ENCODE measurements at places on chromosomes 6 and 20.

DNA sequence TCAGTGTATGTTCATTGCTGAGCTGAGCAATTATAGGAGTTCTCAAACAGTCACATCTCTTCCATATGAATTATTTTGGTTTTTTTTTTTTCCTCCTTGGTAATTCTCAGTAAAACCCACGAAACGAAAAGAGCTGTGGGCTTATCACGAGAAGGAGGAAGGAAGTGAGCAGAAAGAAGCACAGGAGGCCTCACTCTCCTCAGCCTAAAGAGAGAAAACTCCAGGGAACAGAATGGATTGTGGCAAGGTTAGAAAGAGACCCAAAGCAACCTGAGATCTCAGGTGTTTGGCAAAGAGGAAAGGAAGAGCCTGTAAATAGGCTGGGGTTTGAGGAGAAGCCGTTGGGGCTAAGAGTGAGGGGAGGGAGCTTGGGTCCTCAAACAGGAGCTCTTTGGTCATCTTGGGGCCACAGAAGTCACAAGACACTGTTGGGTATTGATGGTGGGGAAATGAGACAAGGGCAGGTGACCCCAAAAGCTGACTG is 67.8 kb upstream of the CITED2 start:
- no peak for DNase-seq

- no peak for DNase-seq
These were observed 59.5 kb upstream of the MBOAT1 start for GRCh38 chr6:20271818-20272217.

DNA sequence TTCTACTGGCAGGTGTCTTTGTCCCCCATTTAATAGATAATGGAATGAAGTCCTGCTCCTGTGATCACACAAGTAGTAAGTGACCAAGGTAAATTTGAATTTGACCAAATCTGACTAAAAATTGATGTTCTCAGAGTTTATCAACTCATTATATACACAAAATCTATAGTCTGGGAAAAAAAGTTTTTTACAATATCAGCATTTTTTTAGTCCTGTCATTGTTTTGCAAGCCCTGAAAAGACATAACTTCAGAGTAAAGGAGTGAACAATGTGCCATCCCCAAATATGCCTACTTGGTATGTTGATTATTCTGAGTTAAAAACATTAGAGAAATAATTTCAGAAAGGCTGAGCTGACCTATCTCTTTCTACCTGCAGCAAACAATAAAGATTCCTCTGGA is 114.2 kb downstream of the C6orf58 start:
- no peak for DNase-seq

DNA sequence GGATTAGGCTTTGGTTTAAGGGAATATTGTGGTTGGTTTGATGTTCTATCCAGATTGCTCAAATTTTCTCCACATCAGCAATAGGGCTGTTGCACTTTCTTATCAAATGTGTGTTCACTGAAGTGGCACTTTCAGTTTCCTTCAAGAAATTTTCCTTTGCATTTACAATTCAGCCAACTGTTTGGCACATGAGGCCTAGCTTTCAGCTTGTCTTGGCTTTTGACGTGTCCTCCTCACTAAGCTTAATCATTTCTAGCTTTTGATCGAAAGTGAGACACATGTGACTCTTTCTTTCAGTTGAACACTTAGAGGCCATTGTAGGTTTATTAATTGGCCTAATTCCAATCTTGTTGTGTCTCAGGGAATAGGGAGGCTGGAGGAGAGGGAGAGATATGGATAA is 104.8 kb downstream of the FLRT3 start:
- no peak for DNase-seq

DNA sequence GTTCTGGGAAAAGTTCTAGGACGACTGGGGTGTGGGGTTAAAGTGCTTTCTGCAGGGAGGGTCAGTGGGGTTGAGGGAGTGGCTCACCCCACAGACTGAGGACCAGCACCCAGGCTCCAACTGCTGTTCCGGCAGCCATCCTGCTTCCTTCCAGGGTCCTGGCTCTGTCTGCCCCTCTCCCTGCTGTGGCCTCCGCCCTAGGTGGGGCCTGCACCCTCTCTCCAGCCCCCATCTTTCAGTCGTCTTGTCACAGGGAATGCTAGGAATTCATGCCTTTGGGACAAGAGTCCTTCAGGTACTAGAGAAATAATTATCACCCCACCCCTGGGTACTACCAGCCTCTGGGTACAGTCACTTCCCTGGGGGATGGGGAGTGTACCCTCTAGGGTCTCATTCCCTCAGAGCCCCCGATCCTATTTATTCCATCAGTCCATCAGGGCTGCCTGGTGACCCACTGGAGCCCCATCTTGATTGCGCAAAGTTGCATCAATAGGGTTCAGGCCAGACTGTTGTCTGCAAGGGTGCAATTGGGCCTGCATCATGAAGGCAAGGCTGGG is at the start of gene AGER:
AGER (minus strand) TSS at position 170 of the 557 bp plus-strand sequence; CDS start at position 139, 31 bp downstream.
- DNase-seq: no peak

DNA sequence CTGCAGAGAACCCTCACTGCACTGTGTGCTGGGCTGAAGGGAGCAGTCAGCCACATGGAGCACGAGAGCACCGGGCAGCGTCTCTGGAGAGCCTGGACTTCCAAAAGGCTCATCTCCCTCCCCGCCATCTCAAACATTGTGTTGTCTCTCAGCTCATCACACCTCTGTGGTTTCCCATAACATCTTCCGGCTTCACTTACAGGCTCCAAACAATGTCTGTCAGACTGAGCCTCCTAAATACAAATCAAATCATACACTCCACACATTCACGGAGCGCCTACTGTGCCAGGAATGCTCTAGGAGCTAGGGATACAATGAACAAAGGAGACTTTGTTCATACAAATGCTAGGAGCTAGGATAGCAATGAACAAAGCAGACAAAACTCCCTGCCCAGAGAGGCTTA is 398.0 kb downstream of the RNGTT start:
- no peak for DNase-seq

DNA sequence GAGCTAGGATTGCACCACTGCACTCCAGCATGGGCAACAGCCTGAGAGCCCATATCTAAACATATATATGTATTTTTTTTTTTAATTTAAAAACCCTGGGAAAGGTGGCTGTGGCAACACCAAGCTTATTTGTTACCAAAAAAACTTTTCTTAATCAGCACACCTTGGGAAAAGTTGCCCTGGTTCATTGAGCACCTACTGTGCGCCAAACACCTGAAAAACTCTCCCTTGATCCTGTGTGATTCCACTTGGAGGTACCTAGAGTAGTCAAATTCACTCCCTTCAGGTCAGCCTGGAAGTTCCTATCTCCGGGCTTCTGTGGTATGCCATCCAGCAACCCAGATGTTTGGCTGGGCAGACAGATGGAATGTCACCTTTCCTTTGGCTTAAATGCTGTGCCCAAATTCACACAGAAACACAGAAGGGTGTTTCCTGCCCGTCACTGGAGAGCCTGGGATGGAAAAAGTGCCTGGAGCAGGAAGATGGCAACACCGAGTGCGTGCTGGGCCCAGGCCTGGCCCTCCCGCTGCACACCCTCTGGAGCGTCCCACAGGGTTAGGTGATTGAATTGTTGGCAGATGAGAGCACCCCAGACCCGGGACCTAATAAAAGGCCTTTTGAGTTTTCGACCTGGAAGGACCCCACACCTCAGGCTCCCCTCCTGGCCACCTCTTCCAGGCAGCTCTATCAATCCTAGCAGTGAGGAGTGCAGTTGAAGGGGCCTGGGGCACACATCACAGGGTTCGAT is 337.5 kb downstream of the ZFAND3 start:
- no peak for DNase-seq

GRCh38 chr6:72425003-72425681 is 196.7 kb upstream of the KCNQ5 start:
- no peak for DNase-seq

DNA sequence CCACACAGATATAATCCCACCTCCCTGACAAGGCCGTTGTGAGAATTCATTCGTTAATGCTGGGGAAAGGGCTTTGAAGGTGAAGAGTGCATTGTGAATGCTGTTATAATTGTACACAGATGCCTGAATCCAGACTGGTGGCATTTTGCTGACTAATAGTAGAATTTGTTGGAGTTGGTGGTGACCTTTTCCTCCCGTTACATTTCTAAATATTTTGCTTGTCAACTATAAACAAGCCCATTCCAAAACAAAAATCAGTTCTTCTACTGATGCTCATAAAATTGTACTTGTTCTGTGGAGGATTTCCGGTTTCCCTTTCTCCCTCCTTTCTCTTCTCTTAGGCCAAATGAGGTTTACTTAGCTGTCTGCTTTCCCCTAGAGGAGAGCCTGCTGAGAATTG is 253.1 kb upstream of the SUPT3H start:
- no peak for DNase-seq

DNA sequence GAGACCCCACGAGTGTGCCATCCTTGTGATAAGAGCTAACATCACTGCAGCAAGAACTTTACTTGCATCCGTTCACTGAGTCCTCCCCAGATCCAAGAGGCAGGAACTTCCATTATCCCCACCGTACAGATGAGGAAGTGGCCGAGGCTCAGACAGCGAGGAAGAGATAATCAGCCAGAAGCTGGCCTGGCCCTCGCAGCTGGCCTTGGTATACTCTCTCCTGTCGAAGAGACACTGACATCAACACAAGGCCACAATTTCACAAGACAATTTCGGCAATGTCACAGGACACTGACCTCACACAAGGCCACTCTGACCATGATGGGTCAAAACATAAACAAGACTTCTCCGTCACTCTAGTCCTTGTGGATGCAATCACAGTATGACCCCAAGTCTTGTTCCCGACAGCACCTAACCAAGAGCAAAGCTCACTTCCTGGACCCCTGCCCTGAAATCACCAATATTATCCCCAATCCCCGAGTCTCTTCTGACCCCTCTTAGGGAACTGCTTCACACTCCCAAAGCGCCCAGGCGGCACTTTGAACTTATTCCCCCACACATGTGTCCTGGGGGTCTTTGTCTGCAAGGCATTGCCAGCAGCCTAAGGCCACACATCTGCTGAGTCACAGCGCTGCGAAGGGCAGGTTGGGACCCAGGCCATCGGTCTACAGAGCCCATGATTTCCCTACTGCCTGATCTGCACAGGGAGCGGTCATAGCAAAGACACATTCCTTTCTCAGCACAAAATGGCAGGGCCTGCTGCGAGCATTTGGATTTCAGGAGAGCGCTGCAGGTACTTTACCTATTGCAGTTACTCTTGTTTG is 14.8 kb upstream of the VAPB start:
- no peak for DNase-seq

- no peak for DNase-seq
These were observed 46.9 kb upstream of the TRIM26 start for GRCh38 chr6:30260036-30260504.

DNA sequence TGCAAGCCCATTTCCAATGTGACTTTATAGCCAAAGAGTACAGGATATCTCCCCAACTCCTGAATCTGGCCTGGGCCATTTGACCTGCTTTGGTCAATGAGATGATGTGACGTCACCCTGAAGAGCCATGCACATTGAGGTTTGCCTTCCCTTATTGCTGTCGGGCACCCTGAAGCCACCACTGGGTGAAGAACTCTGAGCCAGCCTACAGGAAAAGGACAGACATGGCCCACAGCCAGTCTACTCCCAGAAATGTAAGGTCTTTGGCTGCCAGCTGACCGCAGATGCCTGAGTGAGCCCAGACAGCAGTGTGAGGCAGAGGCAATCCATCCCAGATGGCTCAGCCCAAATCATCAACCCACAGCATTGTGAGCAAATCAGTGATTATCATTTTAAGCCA is 3.7 kb upstream of the SYNDIG1 start:
- no peak for DNase-seq
